ENCODE measurements at places on chromosomes 1 and 21. TPM values are rescaled to one million over a fixed set of nuclear protein-coding genes. Genes with fewer than 3 reads are reported as not detected.

The OR2L8 gene
- not detected for total RNA-seq

The TMEM61 gene
- not detected for total RNA-seq

The GUCA2B gene
- total RNA-seq: not detected

The TNN gene
- total RNA-seq: not detected

The PTGFR gene
- total RNA-seq: not detected

The TRIM58 gene
- total RNA-seq: 0.73 TPM

The S100A6 gene
- total RNA-seq: 781 TPM

DNA sequence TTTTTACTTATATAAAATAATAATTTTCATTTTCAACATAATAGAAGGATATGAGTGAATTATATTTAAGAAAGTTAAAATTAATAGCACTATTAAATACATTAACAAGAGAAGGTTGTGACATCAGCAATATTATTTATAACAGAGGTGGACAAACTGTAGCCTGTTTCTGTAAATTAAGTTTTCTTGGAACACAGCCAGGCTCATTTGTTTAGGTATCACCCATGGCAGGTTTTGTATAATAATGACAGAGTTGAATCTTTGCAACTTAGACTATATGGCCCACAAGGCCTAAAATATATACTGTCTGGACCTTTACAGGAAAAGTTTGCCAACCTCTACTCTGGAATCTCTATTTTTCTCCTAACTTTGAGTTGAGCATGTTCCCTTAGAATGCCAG lies 42.8 kb upstream of the CACYBP start:
- no peak for DNase-seq

GRCh38 chr1:32665915-32666314 lies 14.9 kb downstream of the RBBP4 start:
- no peak for DNase-seq

- no peak for DNase-seq
Measured at GRCh38 chr1:205703072-205703471, 22.8 kb upstream of the SLC45A3 start.

DNA sequence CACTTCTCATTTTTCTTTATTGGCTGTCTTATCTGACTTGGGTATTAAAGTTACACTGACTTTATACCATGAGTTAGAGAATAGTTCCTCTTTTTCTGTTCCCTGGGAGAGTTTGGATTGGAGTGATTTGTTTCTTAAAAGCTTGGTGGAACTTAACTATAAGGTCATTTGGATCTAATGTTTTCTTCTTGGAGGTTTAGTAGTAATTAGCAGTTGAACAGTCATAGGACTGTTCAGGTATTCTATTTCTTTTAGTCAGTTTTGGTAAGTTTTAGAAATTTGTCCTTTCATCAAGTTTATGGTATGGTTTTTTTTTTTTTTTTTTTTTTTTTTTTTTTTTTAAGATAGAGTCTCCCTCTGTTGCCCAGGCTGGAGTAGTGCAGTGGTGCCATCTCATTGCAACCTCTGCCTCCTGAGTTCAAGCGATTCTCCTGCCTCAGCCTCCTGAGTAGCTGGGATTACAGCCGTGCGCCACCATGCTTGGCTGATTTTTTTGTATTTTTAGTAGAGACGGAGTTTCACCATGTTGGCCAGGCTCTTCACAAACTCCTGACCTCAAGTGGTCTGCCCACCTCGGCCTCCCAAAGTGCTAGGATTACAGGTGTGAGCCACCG lies 6.3 kb downstream of the TTC3 start:
- no peak for DNase-seq

GRCh38 chr1:91582431-91582921 lies 81.8 kb downstream of the CDC7 start:
- no peak for DNase-seq

DNA sequence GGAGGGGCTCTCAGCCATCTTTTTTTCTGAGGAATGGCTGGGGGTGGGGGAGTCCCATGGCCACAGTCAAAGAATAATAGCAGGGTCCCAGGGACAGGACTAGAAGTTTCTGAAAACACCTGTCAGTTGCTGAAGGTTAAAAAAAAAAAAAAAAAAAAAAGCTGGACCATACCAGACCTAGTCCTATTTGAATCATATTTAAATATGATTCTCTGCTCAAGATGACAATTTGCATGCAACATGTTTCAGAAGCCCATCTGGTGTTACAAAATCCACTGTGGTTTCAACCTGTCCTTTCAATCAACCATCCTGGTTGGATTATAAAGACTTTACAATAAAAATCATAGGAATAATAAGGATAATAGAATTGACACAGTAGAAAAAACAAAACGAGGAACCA lies 153.7 kb downstream of the TENT5C start:
- DNase-seq: no peak

- no peak for DNase-seq
Measured at GRCh38 chr21:10425856-10426255, 95.5 kb upstream of the TPTE start.

Measured in activated CD4-positive, alpha-beta memory T cell treated with anti-CD3 and anti-CD28 coated beads, Interleukin-2, amount 10 ng/mL, durations not matched to agents 7 days and 5 days (primary cell).